T-helper 1 cell treated with Interleukin-12 subunit alpha and Interleukin-12 subunit beta and Interleukin-4 antibody, amounts not matched to agents 30 ng/mL and 1 ng/mL, for 36 hours (primary cell): ENCODE measurements at places on chromosomes 7 and 10. TPM values are rescaled to one million over a fixed set of nuclear protein-coding genes. Genes with fewer than 3 reads are reported as not detected.

Gene PALS2
- total RNA-seq: 15.0 and 15.8 TPM in 2 replicates

Gene CALHM3
- total RNA-seq: 0.20 TPM in 1 of 2 replicates, not detected in the other

Gene RBM20
- total RNA-seq: 0.02 and 0.27 TPM in 2 replicates

Gene PON3
- total RNA-seq: not detected in 2 replicates

Gene CDNF
- total RNA-seq: 0.88 and 1.3 TPM in 2 replicates

Gene PIP
- not detected in 2 replicates for total RNA-seq

Gene AKR1C1
- total RNA-seq: 1.3 and 1.4 TPM in 2 replicates

Gene DDC
- not detected in 2 replicates for total RNA-seq

Gene TUBAL3
- total RNA-seq: not detected in 2 replicates

Gene ZNF467
- not detected in 2 replicates for total RNA-seq

Gene RAB19
- 16.3 and 16.5 TPM in 2 replicates for total RNA-seq

Gene CYCS
- 135 and 140 TPM in 2 replicates for total RNA-seq

Gene PIK3AP1
- 6.1 and 6.3 TPM in 2 replicates for total RNA-seq

Gene SLC26A3
- not detected in 2 replicates for total RNA-seq

Gene POLR2J2
- total RNA-seq: 20.3 and 20.4 TPM in 2 replicates

Gene TDRD1
- 0.05 and 0.10 TPM in 2 replicates for total RNA-seq

Gene SFTPA2
- total RNA-seq: not detected in 2 replicates

Gene CCL24
- total RNA-seq: not detected in 2 replicates

Gene MACC1
- not detected in 2 replicates for total RNA-seq

Gene CPEB3
- 3.6 and 3.8 TPM in 2 replicates for total RNA-seq

Gene IGFBP1
- not detected in 2 replicates for total RNA-seq

Gene ASB10
- not detected in 2 replicates for total RNA-seq

Gene C1QL3
- not detected in 2 replicates for total RNA-seq

Gene FAM24B
- total RNA-seq: 11.8 and 14.2 TPM in 2 replicates

Gene CYP2E1
- 0.56 and 1.0 TPM in 2 replicates for total RNA-seq

Gene PIK3CG
- 36.5 and 39.3 TPM in 2 replicates for total RNA-seq

Gene GIMAP7
- total RNA-seq: 291 and 306 TPM in 2 replicates

Gene NANOS1
- total RNA-seq: 0.22 and 0.61 TPM in 2 replicates

Gene EGFR
- not detected in 2 replicates for total RNA-seq

Gene HOXA1
- total RNA-seq: 0.22 and 0.41 TPM in 2 replicates

Gene ANKRD2
- 0.32 TPM in 1 of 2 replicates, not detected in the other for total RNA-seq

Gene NDUFB8
- 325 and 339 TPM in 2 replicates for total RNA-seq
